ENCODE measurements at places on chromosomes 5 and 9. TPM values are rescaled to one million over a fixed set of nuclear protein-coding genes. Genes with fewer than 3 reads are reported as not detected.

Gene F2RL2
- polyA plus RNA-seq: 0.54 TPM

Gene CER1
- polyA plus RNA-seq: not detected

Gene FOXD4L6
- polyA plus RNA-seq: not detected

Gene FBP2
- polyA plus RNA-seq: not detected

Gene NXNL2
- polyA plus RNA-seq: not detected

Gene CCL27
- polyA plus RNA-seq: not detected

Gene GMCL2
- polyA plus RNA-seq: not detected

Gene FGF10
- polyA plus RNA-seq: 0.12 TPM

Gene FREM1
- 0.39 TPM for polyA plus RNA-seq

Gene HSD17B3
- 0.83 TPM for polyA plus RNA-seq

Gene ZBTB34
- 1.2 TPM for polyA plus RNA-seq

Gene PRUNE2
- polyA plus RNA-seq: 1.3 TPM

Gene TMC1
- 0.09 TPM for polyA plus RNA-seq

Gene RFX3
- 0.30 TPM for polyA plus RNA-seq

Gene SEMA5A
- polyA plus RNA-seq: 1.1 TPM

Gene CAST
- 72.9 TPM for polyA plus RNA-seq

Gene CSF2
- polyA plus RNA-seq: not detected

Gene PCDHB13
- polyA plus RNA-seq: 0.17 TPM

Gene MBLAC2
- polyA plus RNA-seq: 2.6 TPM

Gene KCTD16
- 0.01 TPM for polyA plus RNA-seq

Gene C9orf50
- polyA plus RNA-seq: not detected

Gene ENG
- 25.0 TPM for polyA plus RNA-seq

Gene SLC34A1
- 0.33 TPM for polyA plus RNA-seq

Gene CENPP
- 0.62 TPM for polyA plus RNA-seq

Gene DBH
- polyA plus RNA-seq: 2.7 TPM

Gene FAXDC2
- polyA plus RNA-seq: 56.1 TPM

Gene EEIG1
- 6.7 TPM for polyA plus RNA-seq

Gene ABCA1
- polyA plus RNA-seq: 15.4 TPM
